H9 (cell line): ENCODE measurements at places on chromosomes 1 and 21.

- no peak for DNase-seq
Measured at GRCh38 chr1:33860671-33861070, 3.2 kb upstream of the HMGB4 start.

- DNase-seq, result no peak
Measured at GRCh38 chr1:15883326-15883725, 35.8 kb downstream of the SPEN start.

GRCh38 chr1:235286667-235287066 is 41.3 kb downstream of the ARID4B start:
- no peak for DNase-seq

- no peak for DNase-seq
Measured at GRCh38 chr1:32411261-32411660, 17.0 kb upstream of the BSDC1 start.

DNA sequence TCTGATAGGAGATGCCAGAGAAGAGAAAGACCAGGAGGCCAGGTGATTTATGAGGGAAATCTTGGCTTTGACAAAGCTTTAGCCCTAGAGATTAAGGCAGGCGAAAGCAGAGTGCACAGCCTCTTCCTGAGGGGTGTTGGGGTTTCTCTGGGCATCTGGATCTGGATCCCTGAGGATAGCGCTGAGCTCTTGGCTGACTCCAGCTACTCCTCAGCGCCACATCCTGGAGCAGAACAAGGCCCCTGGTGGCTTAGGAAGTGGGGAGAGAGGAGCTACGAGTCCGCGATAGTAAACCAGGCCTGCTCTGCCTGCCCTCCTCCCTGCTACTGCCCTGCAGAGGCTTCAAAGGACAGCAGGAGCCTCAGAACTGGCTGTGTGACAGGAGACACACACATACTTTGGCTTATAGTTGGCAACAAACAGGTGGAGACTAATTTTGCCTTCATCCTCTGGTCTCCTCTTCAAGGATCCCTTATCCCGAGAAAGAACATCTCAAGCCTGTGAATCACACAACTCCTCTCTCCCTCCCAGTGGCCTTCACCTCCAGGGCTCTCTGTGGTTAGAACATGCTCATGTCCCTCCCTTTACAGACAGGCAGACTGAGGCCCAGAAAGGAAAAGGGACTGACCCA is 66.9 kb downstream of the TRABD2B start:
- DNase-seq, result no peak

- DNase-seq, result no peak
Measured at GRCh38 chr1:204251926-204252689, 38.3 kb upstream of the GOLT1A start.

DNA sequence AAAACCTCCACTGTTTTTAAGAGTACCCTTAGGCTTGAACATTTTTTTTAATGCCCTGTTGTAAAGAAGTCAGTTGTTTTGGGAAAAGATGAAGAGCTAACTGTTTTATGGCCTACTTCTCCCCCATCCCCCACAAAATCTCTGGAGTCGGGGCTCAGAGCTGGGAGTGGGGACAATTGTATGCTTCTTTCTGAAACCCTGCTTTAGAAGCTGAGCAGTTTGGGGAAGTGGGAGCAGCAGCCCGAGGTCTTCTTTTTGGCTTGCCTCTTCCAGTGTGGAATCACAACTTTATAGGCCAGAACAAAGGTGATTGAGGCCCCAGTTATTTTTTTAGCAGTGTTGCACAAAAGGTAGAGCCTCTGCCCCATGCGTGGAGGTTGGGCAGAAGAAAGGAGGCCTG is 25.2 kb downstream of the PPP2R5A start:
- DNase-seq, result no peak
